GM06990 (cell line): ENCODE measurements at places on chromosomes 2 and 18.

DNA sequence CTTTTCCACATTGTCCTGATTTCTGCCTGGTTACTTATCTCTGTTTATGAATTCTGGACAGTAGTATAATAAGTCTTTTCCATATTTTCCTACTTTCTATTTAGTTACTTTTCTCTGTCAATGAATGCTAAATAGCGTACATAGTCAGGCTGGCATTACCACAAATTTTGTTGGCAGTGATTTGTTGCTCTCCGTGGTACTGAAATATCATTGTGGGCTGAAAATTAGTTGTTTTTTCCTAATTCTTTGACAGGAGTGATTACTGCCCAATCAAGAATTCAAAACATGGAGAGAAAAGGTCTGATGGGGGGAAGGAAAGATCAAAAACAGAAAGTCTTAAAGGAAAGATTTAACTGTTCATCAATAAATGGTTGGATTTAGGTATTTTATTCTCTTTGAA, 7.7 kb upstream of the GALNT13 start:
- no peak for DNase-seq

GRCh38 chr2:187748958-187749357, 194.7 kb upstream of the TFPI start:
- no peak for DNase-seq

GRCh38 chr18:79486356-79487182, 90.8 kb downstream of the NFATC1 start:
- DNase-seq: no peak

- no peak for DNase-seq
Observed at GRCh38 chr2:105504459-105504858, 105.6 kb upstream of the FHL2 start.

GRCh38 chr2:9483107-9483506, 8.8 kb downstream of the IAH1 start:
- DNase-seq: no peak

DNA sequence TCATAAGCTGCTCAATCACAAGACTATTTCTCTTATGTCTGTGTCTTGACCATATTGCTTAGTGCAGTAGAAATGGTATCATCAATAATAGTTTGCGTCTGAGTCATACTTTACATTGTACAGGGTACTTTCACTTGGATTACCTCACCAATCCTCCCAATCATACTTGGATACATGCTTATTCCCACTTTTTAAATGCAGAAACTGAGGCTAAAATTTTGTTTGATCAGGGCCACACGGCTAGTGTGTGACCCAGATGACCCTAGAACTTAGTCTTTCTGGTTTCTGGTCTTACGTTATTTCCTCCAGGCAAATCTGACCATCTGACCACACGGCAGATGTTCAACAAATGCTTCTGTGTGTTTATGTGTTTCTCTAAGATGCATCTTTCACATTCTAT, 23.8 kb upstream of the CCL20 start:
- DNase-seq: no peak

DNA sequence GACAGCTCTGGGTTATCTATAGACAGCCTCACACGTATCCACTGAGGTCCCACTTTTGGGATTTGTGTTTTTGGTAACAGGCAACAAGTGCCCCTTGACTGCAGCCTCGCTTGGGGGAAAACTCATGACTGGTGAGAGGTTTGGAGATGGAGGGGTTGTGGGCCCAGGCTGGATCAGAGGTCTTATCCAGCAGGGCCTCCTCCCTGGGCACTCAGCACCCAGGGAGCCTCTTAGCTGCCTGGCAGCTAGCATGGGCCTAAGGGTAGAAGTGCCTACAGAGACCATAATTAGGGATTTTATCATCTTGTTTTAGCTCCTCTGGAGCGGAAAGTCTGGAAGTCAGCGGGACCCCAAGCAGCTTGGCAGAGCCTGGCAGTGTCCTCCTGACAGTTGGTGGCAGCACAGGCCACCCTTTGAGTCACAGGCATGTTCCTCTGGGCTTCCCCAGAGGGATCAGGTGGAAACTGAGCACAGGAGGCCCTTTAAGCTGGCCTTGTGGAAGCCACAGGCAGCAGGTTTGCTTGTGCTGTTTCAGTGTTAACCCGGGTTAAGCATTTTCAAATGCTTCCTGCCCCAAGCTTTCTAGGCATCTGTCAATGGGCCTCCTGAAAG, 143.1 kb downstream of the KCTD1 start:
- no peak for DNase-seq

- DNase-seq: no peak
Observed at GRCh38 chr2:2646433-2647051, 315.5 kb upstream of the MYT1L start.

GRCh38 chr18:32810314-32810713, 37.5 kb upstream of the KLHL14 start:
- no peak for DNase-seq

DNA sequence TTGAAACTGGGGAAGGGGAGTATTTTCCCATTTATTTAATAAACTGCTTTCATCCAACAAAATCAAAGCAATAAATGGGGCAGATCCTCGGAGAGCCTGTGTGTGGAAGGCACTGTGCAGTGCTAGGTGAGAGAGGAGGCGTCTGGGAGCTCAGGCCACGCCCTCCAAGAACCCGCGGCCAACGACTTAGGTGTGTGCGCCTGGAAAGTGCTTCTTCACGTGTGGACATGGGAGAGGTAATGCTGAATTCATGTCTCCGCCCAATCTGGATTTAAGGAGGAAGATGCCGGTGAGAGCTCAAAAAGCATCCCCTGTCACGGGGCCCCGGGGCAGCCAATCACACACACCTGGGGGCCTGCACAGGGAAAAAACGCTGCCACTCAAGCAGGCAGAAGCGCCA, 77.4 kb downstream of the HDAC4 start:
- DNase-seq: no peak

DNA sequence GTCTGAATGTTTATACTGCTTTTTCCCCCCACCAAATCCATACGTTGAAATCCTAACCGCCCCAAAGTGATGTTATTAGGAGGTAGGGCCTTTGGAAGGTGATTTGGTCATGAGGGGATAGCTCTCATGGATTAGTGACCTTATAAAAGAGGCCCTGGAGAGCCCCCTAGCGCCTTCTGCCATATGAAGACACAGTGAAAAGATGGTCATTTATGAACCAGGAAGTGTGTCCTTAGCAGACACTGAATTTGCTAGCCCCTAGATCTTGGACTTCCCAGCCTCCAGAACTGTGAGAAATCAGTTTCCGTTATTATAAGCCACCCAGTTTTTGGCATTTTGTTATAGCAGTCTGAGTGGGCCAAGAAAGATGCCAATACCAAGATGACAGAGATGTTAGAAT, 7.2 kb upstream of the TSN start:
- no peak for DNase-seq

- no peak for DNase-seq
Observed at GRCh38 chr2:168751104-168751740, 51.2 kb upstream of the NOSTRIN start.

DNA sequence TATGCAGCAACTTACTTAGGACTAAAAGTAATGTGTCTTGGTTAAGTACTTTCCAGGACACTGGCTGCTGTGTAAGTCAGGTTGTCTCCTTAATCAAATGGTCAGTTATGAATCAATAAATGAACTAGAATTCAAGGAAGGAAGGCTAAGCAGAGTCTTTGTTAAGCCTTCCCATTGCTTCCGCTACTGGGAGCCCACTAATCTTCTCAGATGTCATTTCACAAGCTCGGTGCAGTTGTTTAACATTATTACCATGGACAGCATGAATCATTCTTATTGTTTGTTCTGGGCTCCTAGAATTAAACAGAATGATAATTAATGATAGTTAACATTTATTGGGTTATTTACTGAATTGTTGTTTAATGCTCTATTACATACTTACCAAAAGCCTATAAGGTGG, 26.0 kb upstream of the MEIS1 start:
- DNase-seq: no peak

DNA sequence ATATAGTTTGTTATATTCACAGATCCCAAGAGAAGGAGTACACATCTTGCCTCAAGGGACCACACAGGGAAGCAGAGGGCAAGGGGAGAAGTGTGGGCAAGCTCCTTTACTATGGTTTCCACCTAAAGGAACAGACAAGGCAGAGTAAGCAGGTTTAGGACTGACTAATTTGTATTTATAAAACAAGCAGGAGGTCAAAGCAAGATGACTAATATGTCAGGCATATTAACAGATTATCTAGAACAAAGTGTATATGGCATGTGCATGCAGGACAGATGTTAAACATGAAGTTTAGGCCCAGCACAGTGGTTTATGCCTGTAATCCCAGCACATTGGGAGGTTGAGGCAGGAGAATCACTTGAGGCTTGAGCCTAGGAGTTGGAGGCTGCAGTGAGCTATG, 3.7 kb upstream of the LRP2 start:
- DNase-seq: no peak

DNA sequence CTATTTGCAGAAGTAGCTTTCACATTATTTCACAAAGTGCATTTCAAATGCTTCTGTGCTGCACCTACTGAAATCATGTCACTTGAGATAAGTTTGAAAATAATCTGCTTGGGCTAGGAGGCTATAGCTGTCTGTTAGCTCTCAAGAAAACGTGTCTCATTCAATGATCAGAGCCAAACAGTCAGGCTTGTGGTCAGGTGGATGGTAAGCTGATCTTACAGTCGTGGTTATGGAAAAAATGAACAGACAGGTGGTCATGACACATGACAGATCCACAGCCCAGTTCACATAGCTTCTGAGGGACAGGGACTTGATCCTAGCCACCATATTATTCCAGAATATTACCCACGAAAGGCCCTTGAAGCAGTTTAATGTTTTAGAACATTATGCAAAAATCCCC, 26.5 kb upstream of the RFX8 start:
- no peak for DNase-seq

DNA sequence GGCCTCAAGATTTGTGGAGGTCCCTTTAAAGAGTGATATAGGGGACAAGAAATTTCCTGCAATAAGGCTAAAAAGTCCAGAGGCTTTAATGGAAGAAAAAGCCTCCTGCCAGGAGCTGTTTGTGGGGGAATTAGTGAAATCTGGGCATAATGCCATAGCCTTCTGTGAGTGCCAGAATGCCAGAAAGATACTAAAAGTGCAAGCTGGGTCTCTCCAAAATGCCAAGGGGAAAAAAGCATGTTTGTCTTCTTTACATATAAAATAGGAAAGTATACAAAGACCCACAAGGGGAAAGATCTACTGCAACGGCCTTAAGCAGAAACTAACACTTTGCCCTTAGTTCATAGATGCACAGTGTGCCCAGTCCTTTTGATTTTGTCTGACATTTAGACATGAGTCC, 647.7 kb upstream of the ZNF804A start:
- DNase-seq: no peak

DNA sequence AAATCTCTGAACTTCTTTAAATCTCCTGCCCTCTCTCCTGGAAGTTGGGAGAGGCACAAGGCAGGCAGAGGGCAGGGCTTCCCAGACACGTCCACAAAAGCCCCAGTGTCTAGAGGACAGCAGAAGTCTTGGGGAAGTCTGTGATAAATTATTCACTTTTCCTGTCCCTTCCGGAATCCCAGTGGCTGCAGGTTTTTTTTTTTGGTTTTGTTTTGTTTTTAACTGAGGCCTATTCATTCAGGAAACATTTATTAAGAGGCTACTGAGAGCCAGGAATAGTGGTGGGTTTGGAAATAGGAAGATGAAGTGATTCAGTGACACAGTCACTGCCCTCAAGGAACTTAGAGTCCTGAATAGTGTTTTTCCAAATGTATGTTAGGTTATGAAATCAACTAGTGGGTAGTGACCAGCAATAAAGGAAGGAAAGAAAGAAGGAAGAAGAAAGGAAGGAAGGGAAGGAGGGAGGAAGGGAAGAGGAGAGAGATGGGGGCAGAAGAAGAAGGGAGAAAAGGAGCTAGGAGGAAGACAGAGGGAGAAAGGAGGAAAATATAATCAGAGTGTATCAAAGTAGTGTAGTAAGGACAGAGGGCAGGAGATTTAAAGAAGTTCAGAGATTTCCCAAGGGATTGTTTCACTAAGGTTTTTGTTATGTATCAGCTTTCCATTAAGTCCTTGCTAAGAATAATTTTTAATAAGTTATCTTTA, 98.9 kb upstream of the ZFP36L2 start:
- no peak for DNase-seq

DNA sequence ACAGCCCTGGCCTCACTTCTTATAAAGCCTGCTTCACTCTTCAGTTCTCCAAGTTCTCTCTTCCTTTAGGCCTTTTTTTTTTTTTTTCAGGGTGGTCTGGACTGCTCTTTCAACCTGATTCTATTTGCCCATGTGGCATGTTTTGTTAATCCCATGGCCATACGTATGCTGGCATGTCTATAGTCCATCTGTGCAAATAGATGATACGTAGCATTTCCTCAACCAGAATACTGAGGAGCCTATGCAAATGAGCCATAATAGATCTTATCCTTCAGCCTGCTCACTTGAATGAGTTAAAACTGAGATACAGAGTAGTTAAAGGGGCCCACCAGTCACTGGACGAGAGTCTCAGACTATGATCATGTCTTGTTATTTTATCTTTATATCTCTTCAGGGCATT, 265.2 kb upstream of the CXCR4 start:
- DNase-seq: no peak

DNA sequence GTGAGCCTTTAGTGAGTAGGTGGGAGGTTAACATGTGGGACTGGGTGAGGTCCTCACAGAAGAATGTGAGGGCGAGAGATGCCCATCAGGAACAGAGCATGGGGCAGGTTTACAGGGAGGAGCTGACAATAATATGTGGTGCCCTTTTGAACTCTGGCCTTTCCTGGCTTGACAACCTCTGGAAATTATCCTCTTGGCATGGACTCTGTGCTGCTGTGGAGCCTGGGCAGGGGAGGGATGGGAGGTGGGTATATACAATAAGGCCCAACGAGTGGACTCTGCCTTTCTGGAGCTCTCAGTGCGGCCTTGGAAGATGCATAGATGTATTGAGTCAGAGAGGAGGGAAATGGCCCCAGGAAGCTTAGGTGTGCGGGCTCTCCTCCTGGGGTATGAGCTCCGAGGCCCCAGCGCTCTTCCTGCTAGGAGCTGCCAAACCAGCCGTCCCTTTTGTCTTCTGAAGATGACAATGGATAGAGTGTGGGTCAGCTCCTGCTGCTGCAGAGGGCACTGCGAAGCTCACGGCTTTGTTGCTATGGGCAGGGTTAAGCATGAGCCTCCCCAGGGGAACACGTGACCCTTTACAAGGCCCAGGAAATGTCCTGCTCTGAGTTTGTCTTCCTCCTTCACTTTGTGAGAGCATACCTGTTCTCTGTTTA, 8.7 kb upstream of the PSD4 start:
- no peak for DNase-seq

GRCh38 chr2:46097714-46098480, 199.3 kb upstream of the EPAS1 start:
- no peak for DNase-seq

DNA sequence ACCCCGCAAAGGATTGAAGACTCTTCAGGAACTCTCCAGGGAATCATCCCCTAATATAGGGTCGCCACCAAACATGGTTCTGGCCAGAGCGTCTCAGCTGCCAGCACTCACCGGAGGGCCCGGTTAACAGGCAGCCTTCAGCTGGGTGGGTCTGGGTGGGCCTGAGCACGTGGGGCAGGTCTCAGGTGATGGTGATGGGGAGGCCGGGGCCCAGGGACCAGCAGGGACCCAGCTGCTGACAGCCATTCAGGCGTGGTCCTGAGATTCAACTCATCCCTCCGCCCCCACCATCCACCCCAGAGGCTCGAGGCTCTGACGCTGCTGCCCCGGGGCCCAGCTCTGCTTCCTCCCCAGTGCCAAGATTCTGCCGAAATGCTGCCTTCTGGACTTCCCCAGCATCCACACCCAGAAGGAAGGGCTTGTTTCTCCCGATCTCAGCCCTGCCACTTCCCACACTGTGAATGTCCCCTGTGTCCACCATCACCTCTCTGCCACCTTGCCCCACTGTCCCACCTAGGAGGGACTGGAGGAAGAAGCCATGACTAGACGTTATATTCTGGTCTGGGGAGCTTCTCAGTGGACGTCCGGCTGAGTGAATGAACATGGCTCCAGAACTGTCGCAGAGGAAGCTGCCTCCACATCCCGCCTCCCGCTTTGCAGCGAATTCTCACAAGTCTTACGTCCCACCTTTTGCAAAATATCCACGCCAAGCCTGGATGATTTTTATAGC, 294.2 kb upstream of the SALL3 start:
- no peak for DNase-seq
